ENCODE measurements at places on chromosomes 5 and 9.

GRCh38 chr5:92741906-92742305 lies 839.1 kb downstream of the NR2F1-AS1 start:
- no peak for DNase-seq

DNA sequence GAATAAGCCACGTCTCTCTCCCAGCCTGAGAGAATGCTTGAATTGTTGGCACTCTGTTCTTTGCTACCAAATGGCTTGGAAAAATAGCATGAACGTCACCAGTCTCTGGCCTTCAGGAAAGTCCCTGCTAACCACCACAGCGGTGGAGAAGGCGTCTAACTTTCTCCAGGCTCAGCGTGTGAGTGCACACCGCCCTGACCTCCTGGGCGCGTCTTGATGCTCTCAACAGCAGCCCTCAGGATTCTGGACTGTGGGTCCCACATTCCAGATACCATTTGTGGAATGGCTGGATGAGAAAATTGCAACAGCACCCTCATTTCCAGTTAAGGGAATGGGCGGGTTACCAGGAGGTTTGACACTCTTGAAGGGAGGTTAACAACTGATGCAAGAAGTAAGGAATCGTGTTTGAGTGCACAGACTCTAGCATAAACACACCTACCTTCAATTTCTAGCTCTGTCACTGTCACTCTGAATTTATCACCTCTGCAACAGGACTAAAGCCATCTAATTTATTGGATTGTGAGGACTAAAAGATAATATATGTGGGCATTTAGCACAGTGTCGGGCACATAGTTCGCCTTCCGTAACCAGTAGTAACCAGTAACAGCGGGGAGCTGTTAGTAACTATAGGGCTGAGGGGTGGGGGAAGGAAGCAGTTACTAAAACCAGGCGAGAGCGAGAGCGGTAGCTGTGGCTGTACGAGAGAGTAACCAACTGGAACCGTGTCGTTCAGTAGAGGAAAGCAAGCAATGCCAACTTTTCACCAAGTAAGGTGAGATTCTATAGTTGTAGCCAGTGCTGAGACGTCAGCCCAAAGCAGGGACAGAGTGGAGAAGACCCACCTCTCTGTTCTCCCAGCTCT lies 807 bp upstream of the PLGRKT start:
- DNase-seq: peak; percentile 79

GRCh38 chr5:156025656-156026055 lies 301.3 kb upstream of the SGCD start:
- DNase-seq: no peak

DNA sequence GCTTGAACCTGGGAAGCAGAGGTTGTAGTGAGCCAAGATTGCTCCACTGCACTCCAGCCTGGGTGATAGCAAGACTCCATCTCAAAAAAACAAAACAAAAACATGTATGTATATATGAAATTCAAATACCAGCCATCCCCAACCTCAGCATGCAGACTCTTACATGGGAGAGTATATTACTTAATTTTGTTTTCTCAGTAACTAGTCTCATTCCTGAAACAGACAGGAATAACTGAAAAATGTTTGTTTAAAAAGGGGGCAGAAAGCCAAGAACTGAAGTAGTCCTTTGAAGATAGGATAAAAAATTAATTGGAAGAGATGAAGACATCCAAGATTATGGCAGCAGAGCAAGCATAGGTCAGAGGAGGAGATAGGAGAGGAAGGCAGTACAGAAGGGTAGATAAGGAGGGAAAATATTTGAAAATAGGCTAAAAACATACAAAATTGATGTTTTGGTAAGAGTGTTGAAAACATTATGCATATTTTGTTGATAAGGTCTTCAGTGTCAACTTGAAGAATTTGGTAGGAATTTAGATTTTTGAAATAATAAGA lies 309.9 kb downstream of the MAT2B start:
- no peak for DNase-seq

- no peak for DNase-seq
These were observed 58.1 kb upstream of the TMEM215 start for GRCh38 chr9:32725066-32725860.

GRCh38 chr5:157449011-157449723 lies 10.8 kb upstream of the NIPAL4 start:
- no peak for DNase-seq

GRCh38 chr5:169785771-169786618 lies 148.9 kb downstream of the DOCK2 start:
- no peak for DNase-seq

- DNase-seq: no peak
These were observed 13.4 kb upstream of the SLC25A51 start for GRCh38 chr9:37917313-37917731.

GRCh38 chr9:37033682-37034304 lies at the start of gene PAX5:
Gene PAX5, minus strand, starts transcription at chr9:37034268. Its CDS starts 237 bp downstream, at chr9:37034031.
- no peak for DNase-seq

GRCh38 chr5:2703615-2704014 lies 47.9 kb downstream of the IRX2 start:
- no peak for DNase-seq

DNA sequence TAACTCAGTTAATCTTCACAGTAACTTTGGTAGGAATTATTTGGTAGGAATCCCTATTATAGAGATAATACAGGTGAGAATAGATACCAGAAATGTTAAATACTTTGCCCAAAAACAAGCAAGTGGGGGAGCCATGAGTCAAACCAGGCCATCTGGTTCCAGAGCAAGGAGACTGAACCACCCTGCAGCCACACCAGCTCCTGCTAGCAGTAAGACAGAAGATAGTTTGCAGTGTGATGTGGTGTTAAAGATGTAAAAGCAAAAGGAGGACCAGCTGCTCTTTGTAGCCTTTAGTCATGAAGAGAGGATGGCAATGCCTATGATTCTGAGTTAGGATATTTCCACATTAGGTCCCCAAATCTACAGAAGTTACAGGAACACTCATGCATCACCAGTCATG lies 101.4 kb downstream of the PRKACG start:
- no peak for DNase-seq

DNA sequence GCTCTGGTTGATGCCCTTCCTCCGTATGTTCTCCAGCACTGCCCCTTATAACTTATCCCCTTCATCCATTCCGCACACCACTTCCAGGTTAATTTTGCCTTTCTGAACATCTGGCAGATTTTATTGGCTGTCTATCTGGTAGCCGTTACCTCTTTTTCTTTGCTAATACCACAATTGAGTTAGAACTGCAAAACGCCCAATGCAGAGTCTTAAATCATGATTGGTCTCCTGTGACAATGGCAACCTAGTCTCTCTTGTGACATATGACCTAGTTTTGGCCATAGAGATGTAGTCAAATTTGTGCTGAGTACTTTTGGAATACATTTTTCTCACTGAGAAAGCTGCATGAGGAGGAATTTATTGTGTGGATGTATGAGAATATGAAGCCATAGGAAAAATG lies 365.7 kb upstream of the PRR16 start:
- no peak for DNase-seq

DNA sequence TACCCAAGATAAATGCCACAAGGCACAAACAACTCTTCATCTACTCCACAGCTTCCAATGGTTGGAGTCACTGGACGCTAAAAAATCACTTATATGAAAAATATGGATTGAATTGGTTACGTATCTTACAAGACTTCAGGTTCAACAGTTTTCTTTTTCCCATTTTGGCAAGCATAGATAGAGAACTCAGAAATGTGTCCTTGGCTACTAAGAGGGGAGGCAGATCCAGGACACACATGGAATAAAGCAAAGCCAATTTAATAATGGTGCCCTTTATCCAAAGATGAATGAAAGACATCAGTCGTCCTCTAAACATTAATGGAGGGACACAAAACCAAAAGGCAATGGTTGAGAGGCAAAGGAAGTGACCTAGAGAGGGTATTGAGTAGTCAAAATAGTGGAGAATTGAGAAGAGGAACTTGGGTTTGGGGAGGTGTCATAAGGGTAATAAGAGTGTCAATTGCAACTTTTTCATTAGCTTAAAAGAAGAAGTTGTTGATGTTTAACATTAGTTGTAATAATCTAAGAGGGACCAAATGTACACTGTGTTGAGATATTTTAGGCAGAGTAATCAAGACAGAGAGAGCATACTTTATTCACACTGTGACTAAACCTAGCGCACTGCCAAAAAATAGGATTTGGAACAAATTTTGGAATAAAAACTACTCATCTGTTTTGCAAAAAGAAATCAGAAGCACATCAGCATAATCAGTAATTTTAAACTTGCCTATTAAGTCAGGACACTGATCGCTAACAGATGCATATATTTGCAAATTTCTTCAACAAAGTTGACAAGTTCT lies 308.2 kb downstream of the ARL15 start:
- no peak for DNase-seq

DNA sequence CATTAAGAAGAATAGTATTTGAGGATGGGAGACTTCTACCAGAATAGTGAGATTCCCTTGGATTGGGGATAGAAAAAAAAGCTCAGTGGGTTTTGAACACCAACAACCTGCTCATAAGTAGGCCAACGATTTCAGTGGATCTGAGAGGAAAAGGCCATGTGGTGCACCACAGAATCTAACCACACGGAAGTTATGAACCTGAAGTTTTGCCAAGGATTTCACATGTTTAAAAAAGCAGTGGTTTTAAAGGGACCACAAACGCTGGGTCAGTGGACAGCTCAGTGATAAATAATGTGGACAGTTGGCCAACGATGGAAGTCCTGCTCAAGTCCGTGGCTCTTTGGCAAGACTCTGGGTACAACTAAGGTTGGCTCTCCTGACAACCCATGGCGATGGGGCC lies 107.2 kb upstream of the TXNDC8 start:
- DNase-seq: no peak

DNA sequence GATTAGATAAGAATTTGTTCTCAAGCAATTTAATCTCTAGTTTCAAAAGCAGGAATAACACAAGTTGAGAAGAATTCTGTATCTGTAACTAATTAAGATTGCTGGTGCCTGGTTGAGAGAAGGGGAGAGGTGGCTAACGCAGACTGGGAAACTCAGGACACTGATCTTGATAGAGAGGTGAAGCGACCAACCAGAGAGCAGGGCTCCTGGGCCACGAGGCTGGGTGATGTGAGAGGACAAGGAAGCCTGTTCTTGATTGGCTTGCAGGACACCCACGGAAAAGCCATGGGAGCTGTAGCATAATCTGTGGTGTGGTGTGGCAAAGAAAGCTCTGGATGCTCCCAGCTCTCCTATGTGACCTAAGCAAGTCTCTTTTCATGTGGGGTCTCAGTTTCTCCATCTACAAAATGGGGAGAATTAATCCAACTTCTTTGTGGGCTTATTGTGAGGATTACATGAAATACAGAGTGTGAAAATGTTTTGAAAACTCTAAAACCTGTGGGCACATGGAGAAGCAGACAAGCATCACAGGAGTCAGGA lies 594.1 kb upstream of the BRINP1 start:
- DNase-seq: no peak

DNA sequence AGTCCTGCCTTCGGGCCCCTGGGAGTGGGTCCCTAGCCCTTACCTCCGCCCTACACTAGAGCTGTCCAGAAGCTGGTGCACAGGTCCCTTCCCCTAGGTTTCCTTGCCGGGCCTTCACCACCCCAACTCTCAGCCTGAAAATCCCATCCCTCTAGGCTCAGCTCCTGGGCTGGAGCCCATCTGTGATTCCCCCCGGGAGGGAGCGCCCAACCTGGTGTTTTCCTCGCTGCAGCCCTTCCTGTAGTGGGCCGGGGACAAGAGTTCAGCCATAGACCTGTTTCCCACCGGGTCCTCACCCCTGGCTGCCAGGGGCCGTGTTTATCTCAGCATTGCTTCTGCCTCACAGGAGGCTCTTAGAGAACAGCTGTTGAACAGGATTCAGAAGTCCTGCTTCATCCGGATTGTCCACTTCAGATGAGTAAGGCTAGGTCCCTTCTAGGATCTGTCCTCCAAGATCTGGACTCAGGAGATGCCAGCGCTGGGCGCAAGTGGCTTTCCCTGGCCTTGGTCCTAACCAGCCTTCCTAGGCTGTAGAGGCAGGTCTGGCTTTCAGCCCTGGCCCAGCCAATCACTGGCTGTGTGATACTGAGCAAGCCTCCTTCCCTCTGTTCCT lies 965 bp downstream of the GLIPR2 start:
- DNase-seq: no peak

DNA sequence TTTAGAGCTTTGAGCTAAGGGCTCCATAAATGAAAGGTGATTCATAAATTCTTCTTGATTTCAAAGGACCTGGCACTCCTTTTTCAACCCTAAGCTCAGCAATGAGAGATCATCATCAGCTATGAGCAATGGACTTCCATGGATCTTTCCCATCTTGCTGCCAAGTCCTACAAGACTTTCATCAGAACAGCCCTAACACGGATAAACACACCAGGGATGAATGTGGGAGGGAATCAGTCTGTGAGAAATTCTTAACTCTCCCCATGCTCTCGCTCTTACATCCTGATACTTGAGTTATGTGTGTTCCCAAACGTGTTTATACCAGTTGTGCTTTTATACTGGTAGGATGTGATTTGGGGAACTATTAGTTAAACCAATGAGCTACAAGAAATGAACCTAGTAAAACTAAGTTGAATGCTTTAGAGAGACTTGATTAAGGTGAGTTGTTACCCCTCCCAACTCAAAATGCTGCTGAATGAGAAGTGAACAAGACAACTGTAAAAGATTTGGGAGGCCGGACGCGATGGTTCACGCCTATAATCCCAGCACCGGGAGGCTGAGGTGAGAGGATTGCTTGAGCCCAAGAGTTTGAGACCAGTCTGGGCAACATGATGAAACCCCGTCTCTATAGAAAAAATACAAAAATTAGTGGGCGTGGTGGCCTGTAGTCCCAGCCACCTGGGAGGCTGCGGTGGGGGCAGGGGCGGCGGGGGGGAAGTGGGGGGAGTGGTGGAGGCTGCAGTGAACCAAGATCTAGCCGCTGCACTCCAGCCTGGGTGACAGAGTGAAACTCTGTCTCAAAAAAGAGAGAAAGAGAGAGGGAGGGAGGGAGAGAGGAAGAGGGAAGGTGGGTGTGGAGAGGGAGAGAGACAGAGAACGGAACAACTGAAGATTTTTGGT lies 5.2 kb upstream of the RPL26L1 start:
- no peak for DNase-seq

GRCh38 chr5:60507687-60508086 lies 192.3 kb downstream of the DEPDC1B start:
- DNase-seq: no peak

DNA sequence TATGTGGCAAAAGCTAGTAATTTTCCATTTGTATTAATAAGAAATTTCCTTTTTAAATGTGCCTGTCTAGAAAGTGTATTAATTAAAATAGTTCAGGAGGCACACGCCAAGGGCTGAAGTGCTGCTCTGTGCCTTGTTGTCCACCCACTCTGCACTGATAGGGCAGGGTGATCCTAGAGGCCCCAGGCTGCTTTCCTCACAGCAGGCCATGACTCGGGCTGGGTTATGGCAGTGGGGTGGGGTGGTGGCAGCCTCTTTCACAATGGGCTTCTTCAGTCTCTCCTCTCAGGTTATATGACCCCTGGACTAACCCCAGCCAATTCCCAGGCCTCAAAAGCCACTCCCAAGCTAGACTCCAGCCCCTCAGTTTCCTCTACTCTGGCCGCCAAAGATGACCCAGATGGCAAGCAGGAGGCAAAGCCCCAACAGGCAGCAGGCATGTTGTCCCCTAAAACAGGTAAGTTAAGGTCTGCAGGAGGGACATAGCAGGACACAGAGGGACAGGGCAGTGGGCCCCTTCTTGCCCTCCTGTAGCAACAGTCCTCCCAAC lies 19.5 kb downstream of the CD74 start:
- no peak for DNase-seq

GRCh38 chr5:3429962-3430361 lies 165.7 kb upstream of the IRX1 start:
- no peak for DNase-seq

GRCh38 chr5:95238560-95239325 lies 46.2 kb downstream of the MCTP1 start:
- no peak for DNase-seq

GRCh38 chr9:131361202-131361833 lies 32.6 kb upstream of the PRRC2B start:
- DNase-seq: peak; percentile 26

Measured in activated CD4-positive, alpha-beta T cell treated with anti-CD3 and anti-CD28 coated beads, Interleukin-10, Interleukin-2, amounts not matched to agents 100 ng/mL and 50 ng/mL, durations not matched to agents 16 hours and 8 hours (primary cell).